DMS153 (cell line): ENCODE measurements at places on chromosomes 1 and 21.

- no peak for DNase-seq
Measured at GRCh38 chr1:56321150-56321490, 258.2 kb downstream of the PLPP3 start.

- DNase-seq = peak; percentile 11
Measured at GRCh38 chr1:112388436-112388835, 7.6 kb upstream of the CTTNBP2NL start.

GRCh38 chr1:231420959-231421545, 1.0 kb downstream of the EGLN1 start:
- no peak for DNase-seq

DNA sequence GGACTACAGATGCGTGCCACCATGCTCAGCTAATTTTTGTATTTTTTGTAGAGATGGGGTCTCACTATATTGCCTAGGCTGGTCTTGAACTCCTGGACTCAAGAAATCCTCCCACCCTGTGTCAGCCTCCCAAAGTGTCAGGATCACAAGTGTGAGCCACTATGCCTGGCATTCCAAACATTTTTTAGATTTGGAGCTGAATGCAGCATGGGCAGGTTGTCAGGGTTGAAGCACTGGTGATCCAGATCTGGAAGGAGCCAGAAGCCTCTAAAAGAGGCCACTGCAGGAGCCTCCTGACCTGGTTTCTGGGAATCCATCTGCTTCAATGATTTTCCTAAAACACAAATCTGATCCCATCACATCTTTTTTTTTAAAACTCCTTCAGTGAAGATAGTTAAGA, 1.8 kb upstream of the CTPS1 start:
- DNase-seq = no peak

DNA sequence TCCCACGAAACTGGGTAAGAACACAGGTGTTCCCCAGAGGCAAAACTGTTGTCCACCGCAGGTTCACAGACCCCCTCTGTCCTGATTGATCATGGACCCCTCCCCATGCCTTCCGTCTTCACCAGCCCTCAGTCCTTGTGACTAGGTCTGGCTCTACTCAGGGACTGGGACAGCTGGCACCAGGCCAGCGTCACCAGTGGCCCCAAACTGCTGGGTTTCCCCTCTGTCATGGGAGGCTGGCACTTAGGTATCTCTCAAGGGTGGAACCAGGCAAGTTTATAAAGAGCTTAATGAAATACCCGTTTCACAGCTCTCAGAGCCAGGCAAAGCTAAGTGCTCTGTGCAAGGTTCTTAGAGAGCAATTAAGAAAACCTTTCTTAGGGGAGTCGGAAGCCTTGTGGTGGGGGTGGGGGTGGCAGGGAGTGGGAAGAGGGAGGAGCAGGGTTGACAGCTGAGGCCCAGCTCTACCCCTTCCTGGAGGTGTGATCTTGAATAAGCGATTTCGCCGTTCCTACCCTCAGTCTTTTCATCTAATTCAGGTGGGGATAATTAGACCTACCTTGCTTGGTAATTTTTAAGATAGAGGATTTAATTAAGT, 35.0 kb upstream of the IFNLR1 start:
- DNase-seq = no peak

- DNase-seq = no peak
Measured at GRCh38 chr1:24329797-24330543, 10.8 kb downstream of the GRHL3 start.

DNA sequence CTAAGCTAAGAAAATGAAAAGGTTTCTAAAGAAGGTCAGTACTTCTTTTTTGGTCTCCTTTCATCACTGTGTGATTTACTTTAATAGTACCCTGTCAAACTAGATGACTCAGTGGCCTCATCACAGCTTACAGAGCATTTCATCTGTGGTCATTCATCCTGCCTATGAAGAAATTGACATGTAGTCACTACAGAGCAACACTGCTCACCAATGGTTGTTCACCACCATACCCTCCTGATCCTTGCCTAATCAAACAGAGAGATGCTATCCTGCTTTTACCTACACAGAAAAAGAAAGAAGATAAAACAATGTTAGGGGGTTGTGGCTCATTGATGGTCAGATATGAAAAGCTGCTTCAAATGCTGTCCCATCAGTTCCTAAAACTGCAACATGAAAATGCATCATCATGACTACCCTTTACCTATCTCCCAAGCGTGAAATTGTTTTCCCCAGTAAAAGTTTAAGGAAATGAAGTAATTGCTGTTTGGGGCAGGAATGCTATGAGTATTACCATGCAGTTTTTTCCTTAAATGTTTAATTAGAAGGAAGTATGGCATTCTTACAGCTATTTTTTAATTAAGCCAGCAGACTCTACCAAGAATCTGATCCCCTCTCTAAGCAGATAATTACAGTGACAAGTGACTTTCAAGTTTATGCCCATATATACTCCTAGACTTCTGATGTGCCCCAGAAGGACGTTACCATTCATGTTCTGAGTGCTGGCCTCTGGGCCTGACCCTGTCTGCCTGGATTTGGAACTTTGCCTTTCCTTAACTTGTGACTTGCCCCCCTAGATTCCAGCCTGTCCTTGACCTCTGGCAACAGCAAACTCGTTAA, 46.1 kb upstream of the FBXO28 start:
- DNase-seq = no peak
